A549 treated with Hydrocortisone at 1 μM for 4 hours (cell line): ENCODE measurements at places on chromosomes 13 and 19. TPM values are rescaled to one million over a fixed set of nuclear protein-coding genes. Genes with fewer than 3 reads are reported as not detected.

IGFL3 gene
- total RNA-seq = 0.35 to 0.39 TPM in 2 of 5 replicates, not detected in the others

CEACAM8 gene
- total RNA-seq = not detected in 5 replicates

REEP6 gene
- total RNA-seq = 3.9 to 6.6 TPM (median 4.9 TPM) in 5 replicates

CATSPERD gene
- total RNA-seq = 0.03 TPM in 2 of 5 replicates, not detected in the others

GJA3 gene
- 1.1 to 1.2 TPM (median 1.2 TPM) in 5 replicates for total RNA-seq

ZNF98 gene
- total RNA-seq = not detected in 5 replicates

TSKS gene
- not detected in 5 replicates for total RNA-seq

DLL3 gene
- total RNA-seq = 5.9 to 11.4 TPM (median 10.6 TPM) in 5 replicates

FLT1 gene
- 0.02 to 0.05 TPM (median 0.02 TPM) in 3 of 5 replicates, not detected in the others for total RNA-seq

TMED1 gene
- 23.8 to 32.0 TPM (median 29.8 TPM) in 5 replicates for total RNA-seq

PRR12 gene
- total RNA-seq = 30.3 to 35.7 TPM (median 34.3 TPM) in 5 replicates

SULT2A1 gene
- 0.06 TPM in 1 of 5 replicates, not detected in the others for total RNA-seq

ZNF160 gene
- 6.8 to 10.2 TPM (median 7.6 TPM) in 5 replicates for total RNA-seq

SPACA7 gene
- not detected in 5 replicates for total RNA-seq
